ENCODE measurements at places on chromosomes 12 and 14. TPM values are rescaled to one million over a fixed set of nuclear protein-coding genes. Genes with fewer than 3 reads are reported as not detected.

Gene TTC7B
- total RNA-seq = 15.4 TPM

Gene KERA
- total RNA-seq = not detected

Gene BDKRB2
- total RNA-seq = 1.1 TPM

Gene CSRP2
- total RNA-seq = 21.3 TPM

Gene WSCD2
- total RNA-seq = not detected

Gene MUCL1
- total RNA-seq = not detected

Gene TRHDE
- 0.18 TPM for total RNA-seq

Gene ACYP1
- total RNA-seq = 26.1 TPM

Gene RNASE4
- total RNA-seq = 8.1 TPM

Gene AQP6
- not detected for total RNA-seq

Gene EPYC
- total RNA-seq = not detected

Gene PTPRR
- 0.33 TPM for total RNA-seq

Gene TMPRSS12
- total RNA-seq = not detected

Gene MYL2
- total RNA-seq = 0.88 TPM

Gene NPAS3
- total RNA-seq = not detected

Gene IL26
- not detected for total RNA-seq

Gene KRT75
- total RNA-seq = 0.08 TPM

Gene PARPBP
- 21.3 TPM for total RNA-seq

Gene PPFIA2
- not detected for total RNA-seq

Gene CPNE8
- 10.1 TPM for total RNA-seq

Gene CCDC88C
- total RNA-seq = 5.9 TPM
